ENCODE measurements at places on chromosomes 16 and 17.

DNA sequence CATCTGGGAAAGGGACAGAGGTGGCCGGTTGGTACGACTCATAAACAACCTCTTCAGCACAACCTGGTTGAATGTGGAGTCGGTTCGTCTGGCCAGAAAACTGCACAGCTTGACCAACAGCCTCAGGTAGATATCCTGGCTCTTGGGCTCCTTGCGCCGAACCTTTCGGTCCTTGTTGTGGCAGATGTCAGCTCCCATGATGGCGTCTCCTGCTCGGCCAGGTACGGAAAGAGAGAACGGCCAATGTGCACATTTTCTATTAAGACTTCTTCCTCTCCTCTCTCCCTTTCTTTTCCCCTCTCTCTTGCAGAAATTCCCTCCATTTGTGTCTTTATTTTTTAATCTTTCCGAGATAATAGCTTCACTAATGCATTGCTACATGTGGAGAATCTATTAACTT is 41.8 kb upstream of the CNTNAP4 start:
- DNase-seq: no peak

- DNase-seq: no peak
These were observed 14.7 kb upstream of the CDH1 start for GRCh38 chr16:68722119-68723024.

DNA sequence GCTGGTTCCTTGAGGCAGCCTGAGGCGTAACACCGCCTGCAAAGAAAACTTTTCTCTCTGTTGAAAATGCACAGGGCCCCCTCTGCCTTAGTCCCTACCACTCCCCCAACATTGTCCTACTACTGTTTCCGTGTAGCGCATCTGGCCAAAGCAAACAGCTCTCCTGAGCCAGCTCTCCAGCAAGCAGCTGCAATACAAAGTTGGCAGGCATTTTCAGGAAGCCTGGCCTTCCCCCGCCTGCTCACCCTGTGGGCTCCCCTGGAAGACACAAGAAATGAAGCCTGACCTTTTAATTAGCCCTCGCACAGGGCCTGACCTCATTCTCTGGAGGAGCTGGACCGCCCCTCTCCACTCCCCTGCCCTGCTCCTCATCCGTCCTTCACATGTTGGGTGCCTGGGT is 66.7 kb downstream of the SOX9 start:
- no peak for DNase-seq

DNA sequence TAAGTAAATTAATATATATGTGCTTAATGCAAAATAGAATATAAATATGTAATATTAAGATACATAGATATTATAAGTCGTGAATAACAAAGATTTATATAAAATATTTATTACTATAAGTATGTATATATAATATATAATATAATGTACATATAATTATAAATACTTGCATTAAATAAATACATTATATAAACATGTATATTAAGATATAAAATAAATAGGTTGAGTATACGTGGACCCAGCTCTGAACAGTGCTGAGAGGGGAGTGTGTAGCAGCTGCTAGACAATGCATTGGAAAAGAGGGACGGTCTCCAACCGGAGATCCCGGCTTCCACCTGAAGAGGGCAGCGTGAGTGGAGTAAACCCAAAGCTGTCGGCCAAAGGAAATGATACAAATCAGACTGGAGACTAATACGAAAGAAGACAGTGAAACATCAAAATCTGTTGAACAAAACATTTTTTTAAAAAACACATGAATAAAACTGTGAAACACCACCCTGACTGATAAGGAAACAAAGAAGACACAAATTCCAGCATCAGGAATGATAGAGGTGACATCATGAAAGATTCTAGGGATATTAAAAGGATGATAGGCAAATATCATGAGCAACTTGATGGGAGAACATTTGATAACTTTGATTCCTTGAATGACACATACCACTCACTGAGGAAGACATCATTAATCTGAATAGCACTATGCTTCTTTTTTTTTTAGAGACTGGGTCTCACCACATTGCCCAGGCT is 125.4 kb upstream of the CHMP6 start:
- peak; percentile 70 for DNase-seq

DNA sequence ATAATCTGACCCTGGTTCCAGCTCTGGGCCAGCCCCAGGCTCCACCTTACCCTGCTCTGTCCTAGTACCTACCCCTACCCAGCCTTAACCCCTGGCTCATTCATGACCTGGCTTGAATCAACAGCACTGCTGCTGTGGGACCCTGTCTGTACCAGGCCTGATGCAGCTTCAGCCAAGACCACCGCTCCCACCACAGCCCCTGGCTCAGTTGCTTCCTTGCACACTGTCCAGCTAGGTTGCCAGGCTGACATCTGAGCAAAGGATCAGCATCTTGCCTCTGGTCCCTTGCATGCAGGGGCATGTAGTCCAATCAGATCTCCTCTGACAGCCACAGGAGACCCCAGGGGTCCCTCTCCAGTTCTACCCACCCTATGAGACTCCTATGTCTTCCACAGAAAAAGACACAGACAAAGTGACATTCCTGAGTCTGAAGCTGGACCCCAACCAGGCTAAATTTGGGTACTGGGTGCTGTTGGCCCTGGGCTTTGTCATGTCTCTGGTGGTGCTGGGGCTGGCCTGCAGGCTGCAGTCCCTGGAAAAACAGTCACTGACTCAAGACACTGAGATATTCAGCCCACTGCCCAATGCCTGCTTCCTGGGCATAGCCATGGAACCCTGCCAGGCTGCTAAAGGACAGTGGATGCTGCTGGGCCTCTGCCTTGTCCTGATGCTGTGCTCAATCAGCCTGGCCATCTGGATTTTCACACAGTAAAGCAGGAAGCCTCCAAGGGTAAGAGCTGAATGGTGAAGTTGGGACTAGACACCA is 3.9 kb upstream of the KCNH6 start:
- DNase-seq: no peak

- DNase-seq: no peak
These were observed 127.0 kb downstream of the XYLT1 start for GRCh38 chr16:17343728-17344127.

GRCh38 chr17:27414271-27414670 is 42.0 kb upstream of the KSR1 start:
- DNase-seq: no peak

DNA sequence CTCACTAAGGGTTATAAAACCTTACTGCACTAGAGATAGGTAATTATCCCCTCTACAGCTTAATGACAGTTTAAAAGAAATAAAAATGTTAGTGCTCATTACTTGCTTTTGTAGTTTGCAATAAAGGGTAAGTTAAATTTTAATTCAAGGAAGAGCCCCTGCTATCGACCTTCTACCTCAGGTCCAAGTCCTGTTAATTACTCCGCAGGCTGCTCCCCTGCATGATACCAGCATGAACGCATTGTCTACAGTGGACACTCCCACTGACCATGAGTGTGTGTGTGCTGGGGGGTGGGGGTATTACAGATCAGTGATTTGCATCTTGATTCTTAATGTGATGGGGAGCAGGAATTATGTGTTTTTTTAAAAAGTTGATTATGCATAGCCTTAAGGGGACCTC is 103.1 kb downstream of the AATF start:
- DNase-seq: no peak

DNA sequence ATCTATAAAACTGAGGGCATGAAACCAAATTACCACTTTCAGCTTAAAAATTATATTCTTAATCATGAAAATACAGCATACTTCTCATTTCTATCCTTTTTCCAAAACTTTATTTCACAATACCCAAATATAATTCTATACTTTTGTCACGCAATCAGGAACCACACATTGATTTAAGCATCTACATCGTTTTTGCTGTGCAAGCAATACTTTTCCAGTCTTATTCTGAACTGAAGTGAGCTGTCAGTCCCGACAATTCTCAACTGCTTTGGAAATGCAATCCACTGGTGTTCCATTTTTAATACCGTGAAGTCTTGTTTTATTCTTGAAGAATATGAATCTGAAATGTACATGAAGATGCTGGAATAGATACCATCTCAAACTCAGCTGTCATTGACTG is 60.1 kb upstream of the NOL11 start:
- DNase-seq: no peak

DNA sequence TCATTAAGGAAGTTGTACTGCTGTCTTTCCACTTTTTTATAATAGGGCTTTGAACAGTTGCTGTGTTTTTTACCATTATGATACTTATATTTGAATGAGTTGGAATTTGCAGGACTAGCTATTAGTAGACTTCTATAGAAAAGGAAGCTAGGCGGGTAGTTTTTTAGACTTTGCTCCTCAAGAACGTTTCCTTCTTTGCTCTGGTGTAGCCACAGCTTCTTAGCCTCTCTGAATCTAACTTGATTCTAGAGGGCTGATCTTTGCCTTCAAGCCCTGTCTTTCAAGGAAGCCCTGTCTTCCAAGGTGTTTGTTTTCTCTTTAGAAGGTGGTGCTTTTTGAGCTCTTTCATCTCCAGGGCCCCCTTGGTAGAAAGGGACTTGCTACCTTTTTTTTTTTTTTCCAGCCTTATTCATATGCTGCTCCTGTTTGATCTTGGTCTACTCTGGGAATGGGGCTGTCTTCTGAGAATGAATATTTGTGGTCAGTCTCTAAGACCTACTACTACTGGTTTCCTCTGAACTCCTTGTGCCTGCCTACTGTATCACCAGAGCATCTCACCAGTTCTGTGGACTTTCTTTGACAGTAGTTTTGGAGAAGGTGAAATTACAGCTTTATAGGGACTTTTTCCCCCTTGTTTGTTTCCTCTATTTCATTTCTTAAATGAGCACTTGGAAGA is 52.3 kb upstream of the RASL10B start:
- no peak for DNase-seq

DNA sequence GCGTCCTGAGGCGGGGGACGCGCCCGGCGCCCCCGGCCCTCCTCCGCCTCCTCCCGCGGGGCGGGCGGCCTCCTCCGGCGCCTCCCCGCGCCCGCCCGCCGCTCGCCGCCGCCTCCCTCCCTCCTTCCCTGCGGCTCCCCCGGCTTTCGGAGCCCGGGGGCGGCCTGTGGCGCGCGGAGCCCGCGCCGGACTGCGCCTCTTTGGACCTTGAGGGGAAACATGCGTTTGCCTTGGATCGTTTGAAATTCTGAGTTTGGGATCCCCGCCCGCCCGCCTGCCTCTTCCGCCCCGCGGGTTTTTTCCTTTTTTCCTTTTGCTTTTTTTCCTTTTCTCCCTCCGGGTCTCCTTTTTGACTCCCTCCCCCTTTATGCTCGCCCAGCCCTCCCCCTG is 390 bp downstream of the ZNRF1 start:
- DNase-seq: no peak

DNA sequence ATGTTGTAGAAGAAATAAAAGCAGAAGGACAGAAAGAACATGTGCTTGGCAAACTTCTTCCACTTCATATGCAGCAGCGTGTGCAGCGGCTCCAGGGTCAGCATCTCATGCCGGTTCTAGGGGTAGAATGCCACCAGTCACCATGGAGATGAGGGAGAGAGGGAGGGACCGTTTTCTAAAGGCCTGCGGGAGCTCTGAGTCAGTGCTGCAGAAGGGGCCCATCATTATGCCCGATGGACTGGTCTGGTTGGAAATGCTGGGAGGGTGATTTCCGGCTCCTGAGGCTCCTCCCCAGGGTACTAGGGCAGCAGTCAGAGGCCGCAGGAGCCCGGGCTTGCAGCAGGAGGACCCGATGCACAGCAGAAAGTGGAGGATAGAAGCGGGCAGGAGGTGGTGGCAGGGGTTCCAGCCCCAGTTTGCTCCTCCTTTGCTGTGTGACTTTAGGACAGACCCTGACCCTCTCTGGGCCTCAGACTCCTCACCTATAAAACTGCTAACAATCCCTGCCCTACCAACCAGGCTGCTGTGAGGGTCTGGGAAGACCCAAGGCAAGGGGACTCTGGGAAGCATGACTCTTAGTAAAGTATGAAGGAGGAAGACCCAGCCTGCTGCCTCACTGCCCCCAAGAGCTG is 28.6 kb downstream of the TRPV3 start:
- DNase-seq: no peak
